Natural killer cell (primary cell): ENCODE measurements at places on chromosomes 1 and 21.

DNA sequence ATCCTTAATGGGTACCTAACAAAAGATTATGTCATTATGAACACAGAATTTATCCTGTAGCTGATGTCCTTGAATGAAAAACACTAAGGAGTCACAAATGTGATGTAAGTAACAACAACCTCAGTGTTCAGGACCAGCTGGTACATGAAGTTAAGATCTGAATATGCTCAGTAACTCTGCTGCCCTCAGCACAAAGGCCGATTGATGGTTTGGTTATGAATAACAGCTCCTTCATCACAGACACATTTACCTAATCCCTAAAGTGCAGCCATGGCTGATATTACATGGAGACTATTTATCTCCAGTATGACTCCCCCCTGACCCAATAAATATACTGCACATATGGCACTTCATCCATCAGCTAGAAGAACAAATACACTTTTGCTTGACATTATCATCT, 75.2 kb downstream of the PLPPR5 start:
- DNase-seq, result no peak

- DNase-seq, result no peak
These were observed 533.3 kb downstream of the OMA1 start for GRCh38 chr1:58013237-58013636.

GRCh38 chr1:87369736-87370478, 41.2 kb downstream of the LMO4 start:
- no peak for DNase-seq

GRCh38 chr1:32273391-32274208, 18.3 kb upstream of the HDAC1 start:
- peak; percentile 88 for DNase-seq

DNA sequence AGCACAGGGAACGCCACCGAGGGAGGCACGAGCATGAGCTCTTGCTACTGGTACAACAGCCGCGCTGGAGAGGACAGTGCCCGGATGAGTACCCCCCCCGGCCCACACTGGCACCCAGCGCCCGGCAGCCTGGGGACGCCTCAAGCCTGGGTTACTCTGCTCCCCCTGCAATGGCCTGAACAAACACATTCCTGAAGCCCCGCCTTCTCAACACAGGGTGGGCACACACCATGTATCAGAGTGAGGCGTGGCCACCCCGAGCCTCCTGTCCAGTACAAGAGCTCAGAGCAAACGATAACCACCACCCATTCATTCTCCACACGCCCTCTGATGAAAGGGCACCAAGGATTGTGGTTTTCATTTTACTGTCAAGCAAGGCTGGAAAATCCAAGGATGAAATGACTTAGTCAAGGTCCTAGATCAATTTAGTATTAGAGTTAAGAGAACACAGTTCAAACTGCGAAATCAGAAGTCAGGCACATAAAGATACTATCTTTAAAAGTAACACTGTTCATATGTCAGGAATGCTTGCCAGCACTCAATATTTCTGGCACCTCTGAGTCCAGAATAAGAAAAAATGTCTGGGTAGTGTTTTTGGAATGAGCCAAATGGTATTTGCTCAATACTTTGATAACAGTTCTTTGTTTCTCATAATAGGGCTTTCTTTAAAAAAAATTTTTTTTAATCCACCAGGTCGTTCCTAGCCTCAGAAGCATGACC, 22.0 kb downstream of the UBE2G2 start:
- no peak for DNase-seq

- DNase-seq, result no peak
These were observed 2.7 kb upstream of the CDC42BPA start for GRCh38 chr1:227321035-227321434.

DNA sequence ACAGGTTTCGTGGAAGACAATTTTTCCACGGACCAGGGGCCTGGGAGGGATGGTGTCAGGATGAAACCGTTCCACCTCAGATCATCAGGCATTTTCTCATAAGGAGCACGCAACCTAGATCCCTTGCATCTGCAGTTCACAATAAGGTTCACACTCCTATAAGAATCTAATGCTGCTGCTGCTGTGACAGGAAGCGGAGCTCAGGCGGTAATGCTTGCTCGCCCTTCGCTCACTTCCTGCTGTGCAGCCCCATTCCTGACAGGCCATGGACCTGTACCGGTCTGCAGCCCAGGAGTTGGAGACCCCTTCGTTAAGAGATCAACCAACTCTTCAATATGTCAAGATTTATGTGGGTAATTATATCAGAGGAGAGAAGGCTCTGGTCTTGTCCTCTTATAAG, 3.3 kb upstream of the DHX9 start:
- no peak for DNase-seq

GRCh38 chr1:209527993-209528717, 55.4 kb upstream of the CAMK1G start:
- no peak for DNase-seq

GRCh38 chr1:219806642-219807041, 121.7 kb downstream of the SLC30A10 start:
- no peak for DNase-seq

DNA sequence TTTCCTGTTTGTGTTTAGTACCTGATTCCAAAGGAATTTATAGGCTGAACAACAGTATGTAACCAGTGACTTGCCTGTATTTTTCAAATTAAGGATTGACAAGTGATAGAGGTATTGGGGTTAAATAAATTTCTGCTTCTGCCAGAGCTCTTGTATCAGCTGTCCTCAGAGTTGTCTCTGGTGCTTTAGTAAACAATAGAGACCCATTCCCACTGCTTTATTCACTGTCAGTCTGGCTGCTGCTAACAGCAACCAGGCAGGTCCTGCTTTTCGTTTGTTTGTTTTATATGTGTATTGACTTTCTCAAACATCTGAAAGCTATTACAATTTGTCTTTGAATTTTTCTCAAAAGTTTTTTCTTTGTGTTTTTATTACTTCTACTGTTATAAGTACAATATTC, 76.1 kb downstream of the OLFM3 start:
- DNase-seq, result no peak

DNA sequence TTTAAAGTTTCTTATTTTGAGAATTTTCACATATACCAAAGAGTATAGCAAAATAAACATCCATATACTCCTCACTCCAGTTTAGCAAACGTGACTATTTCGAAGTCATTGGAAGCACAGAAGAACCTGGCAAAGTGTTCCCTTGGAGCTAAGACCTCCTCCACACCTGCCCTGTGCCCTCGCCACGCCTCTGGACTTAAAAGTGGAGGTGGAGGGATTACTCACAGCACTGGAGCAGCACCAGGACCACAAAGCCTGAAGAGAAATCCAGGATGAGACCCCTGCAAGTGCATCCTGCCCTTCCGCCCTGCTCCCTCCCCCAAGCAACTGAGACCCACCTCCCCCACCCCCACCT, 436 bp downstream of the CHI3L1 start:
- no peak for DNase-seq

DNA sequence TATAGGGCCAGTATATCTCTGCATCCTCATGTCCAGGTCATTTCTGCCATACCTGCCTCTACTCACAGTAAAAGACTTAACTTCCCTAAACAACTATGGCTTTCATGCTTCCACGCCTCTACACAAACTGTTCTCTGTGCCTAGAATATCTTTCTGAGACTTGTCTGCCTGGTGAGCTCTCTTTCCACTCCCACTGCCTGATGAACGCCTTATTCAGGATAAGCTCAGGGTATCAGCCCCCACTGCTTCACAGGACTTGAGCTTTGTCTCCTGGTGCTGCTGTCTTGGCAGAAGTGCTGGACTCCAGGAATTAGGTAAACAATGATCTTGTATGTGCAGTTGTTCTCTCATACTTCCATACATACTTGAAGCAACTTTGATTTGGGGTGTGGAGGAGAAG, 4.8 kb upstream of the DDX20 start:
- no peak for DNase-seq

- DNase-seq, result no peak
These were observed 13.6 kb upstream of the FMO4 start for GRCh38 chr1:171300401-171300800.

DNA sequence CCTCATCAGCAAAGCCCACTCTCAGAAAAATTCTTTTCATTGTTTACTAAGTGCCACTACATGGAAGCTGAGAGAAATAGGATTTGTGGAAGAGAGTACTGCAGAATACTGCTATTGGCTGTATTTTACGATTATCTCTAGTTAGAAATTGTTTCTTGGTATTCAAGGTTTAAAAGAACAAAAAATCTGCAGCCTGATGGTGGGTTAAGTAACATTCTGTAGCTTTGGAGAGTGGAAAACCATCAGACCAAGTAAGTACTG, 27.3 kb downstream of the PTTG1IP start:
- no peak for DNase-seq

- DNase-seq, result no peak
These were observed 4.4 kb upstream of the GBP4 start for GRCh38 chr1:89203166-89203565.

DNA sequence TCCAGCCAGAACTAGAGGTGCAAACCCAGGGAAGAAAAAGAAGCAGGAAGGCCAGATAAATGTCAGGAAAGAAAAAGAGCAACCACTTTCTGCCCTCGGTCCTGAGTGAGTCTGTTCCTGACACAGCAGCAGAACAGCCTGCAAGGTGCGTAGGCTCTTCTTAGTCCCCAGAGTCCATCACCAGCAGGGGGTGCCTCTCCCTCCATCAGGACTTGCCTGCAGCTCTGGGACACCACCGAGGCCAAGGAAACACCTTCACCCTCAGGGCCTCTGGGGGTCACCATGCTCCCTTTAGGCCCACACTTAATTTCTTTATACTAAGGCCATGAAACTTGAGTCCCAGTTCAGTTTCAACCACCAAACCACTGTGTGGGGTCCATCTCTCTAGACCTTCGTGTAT, 43.7 kb upstream of the NFASC start:
- peak; percentile 18 for DNase-seq

DNA sequence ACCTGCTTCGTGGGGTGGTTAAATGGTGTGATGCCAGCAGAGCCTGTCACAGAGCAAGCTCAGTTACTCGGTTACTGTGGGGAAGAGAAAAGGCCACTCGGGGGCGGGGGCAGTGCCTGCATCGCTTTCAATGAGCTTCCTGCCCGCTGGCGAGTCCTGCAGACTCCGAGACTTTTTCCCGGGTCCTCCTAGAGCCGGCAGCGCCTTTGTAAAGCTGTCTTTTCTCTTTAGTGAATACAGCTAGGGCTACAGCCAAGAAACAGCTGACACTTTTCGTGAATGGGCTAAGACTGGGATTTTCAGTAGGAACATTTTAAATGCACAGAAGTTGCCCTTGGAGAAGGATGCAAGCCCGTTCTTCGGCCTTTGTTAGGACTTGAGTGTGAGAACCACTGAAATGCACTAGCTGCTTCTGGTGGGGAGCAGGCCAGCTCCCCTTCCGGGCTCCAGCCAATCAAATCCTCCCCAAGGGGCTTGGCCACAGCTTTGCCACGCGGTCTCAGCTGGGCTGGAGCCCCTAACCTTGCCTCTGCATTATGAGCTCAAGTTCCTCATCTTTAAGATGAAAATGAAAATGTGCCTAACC, 23.4 kb upstream of the EFHD2 start:
- DNase-seq, result peak; percentile 59

DNA sequence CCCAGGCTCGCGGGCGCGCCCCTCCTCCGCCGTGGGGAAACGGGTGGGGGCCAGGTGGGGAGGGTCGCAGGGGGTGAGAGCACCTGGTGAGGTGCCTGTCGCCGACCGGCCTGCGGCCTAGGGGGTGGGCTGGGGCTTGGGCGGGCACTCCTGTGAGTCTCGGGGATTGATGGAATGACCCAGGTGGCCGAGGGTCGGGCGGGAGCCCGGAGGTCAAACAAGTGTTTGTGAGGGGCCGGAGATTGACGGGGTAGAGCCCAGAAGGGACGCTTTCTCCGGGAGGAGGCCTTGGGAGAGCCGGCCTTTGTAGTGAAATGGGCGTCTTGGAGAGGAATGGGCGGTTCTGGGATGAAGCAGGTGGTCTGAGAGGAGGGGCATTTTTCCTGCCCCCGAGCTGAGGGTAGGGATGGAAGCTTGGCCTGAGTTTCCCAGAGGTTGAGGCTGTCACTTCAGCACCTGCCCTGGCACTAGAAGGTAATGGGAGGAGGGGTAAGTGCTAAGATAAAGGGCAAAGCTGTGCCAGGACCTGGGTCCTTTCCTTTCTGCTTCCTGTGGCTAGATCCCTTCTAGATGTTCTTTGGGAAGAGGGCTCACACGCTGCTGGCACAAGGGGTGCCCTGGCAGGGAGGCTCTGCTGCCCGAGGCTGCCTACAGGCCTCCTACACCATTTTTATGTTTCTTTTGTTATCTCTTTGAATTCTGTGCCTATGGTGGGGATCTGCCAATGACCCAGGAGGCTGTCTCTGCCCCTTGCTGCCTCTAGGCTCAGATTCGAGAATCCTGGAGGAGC, 56.1 kb downstream of the NDUFS5 start:
- DNase-seq, result no peak
